ENCODE measurements at places on chromosomes 5 and 9. TPM values are rescaled to one million over a fixed set of nuclear protein-coding genes. Genes with fewer than 3 reads are reported as not detected.

GRCh38 chr5:84565866-84566265 lies 181.2 kb upstream of the EDIL3 start:
- DNase-seq = no peak

DNA sequence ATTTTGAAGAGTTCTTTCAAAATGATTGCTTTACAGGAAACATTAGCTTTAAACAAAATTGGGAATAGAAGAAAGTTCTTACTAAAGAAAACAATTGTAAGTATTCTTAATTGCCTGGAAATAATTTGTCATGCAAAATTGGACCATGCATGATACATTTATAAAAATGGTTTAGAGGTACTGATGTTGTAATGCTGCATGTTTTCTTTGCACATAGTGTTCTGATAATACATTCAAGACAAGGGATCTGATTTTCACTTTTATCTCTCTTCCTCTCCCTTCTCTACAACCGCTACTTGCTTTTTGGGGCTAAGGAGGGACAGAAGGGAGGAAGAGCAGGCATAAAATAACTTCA lies 211.6 kb upstream of the MPDZ start:
- no peak for DNase-seq

DNA sequence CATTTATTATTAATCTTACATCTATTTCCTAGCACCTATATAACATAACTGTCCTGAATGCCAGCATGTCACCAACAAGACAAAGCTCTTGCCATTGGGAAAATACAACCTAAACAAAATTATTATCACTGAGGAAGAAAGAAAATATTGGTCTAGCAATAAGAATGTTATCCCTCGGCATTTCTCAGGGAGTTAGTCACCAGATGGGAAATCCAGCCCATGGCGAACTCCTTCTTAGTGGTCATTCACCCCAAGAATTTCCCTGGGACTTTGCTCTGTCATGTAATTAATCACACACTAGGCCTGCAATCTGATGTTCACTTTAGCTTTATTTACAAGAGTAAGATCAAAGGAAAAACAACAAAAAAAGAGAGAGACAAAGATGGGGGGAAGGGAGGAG lies 56.1 kb upstream of the TAS2R1 start:
- DNase-seq = no peak

GRCh38 chr9:36214571-36214970 lies 23.9 kb downstream of the CLTA start:
- DNase-seq = no peak

DNA sequence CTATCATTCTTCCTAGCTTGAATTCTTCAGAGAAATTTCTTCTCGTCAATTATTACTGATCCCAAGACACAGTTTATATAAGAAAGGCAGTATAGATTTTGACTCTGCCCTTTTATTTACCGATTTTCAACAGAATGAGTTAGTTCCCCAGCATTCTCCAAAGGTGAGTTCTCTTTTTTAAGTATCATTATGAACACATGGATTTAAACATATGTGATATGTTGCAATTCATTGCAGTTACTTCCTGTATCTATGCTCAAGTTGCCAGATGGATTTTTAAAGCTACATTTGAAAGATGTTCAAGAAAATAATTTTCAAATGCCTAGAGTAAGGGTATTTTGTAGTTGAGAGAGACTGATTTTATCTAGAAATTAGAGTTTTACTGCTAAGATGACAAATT lies 8.4 kb downstream of the WDR41 start:
- DNase-seq = no peak

DNA sequence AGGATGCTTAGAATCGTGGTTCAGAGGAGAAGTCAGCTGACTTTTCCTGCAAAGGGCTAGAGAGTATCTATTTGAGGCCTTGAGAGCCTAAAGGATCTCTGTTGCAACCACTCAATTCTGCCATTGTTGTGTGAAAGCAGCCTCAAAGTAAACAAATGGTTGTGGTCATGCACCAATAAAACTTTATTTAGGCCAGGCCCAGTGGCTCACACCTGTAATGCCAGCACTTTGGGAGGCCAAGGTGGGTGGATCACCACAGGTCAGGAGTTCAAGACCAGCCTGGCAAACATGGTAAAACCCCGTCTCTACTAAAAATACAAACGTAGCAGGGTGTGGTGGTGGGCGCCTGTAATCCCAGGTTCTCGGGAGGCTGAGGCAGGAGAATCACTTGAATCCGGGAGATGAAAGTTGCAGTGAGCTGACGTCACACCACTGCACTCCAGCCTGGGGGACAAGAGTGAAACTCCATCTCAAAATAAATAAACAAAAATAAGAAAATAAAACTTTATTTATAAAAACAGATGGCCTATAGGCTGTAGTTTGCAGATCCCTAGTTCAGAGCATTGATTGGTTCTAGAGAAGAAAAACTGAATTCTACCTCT lies 135.9 kb upstream of the KLF4 start:
- no peak for DNase-seq

- DNase-seq = no peak
Observed at GRCh38 chr9:118273048-118273447, 568.8 kb downstream of the TLR4 start.

DNA sequence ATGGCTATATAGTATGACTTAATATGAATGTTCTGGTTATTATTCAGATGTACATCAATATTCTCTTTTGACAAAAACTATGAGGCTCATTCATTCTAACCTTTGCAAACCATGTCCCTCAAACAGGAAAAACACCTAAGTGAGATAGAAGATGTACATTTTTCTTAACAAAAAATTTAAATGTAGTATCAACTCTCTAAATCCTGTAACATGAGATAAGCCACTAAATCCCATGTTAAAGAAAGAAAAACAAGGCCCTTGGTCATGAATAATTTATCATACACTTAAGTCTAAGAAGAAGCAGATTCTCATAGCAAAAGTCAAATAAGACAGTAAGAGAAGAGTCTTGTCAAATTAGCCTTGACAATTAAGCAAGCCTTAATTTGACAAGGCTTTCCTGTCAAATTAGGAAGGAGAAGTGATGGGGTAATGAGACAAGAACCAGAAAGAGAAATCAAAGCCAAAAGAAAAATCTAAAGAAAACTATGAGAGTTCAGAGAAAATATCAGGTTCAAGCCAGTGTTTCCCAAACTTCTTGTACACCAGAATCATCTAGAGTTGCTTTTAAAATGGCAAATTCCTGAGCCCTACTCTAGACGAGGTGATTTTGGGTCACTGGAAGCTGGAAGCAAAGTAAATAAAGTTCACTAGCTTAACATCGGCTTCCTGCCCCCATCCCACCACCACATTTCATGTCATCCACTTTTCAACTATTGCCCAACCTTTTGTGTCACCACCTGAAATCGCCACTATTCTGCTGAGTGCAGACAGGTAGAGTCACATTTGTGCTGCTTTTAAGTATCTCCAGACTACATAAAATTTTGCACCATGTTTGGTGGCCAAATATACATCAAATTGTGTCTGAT lies 76.5 kb downstream of the NR6A1 start:
- DNase-seq = no peak

GRCh38 chr5:78809444-78809843 lies 160.9 kb upstream of the LHFPL2 start:
- no peak for DNase-seq

GRCh38 chr5:24225051-24225450 lies 419.7 kb downstream of the CDH10 start:
- DNase-seq = no peak

GRCh38 chr5:170053896-170054295 lies 51.8 kb upstream of the FOXI1 start:
- no peak for DNase-seq

- DNase-seq = peak; percentile 73
Observed at GRCh38 chr9:91037511-91038482, 236.2 kb downstream of the SYK start.

GRCh38 chr5:137122558-137122957 lies 376.6 kb downstream of the SPOCK1 start:
- no peak for DNase-seq

DNA sequence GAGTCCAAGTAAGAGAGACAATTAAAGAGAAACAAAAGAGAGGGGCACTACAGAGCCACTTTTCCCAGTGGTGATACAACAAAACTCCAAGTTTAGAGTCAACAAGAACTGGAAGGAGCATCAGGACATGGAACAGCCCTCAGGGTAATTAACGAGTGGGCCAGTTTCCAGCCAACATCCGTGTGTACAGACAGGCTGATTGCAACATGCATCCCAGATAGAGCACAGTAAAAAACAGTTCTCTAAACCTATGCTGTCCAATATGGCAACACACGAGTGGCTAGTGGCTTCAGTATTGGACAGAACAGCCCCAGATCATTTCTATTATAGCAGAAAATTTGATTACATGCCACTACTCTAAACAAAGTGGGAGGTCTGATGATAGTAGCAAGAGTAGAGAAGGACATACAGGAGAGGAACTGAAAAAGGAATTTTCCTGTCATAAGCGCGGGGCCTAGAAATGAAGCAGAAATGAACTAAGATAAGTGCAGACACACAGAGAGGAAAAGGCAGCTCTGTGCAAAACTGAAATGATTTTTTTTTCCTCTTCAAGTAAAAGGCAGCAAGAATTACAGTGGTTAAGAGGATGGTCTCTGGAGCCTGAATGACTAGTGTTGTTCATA lies 175.6 kb upstream of the CCNG1 start:
- DNase-seq = no peak

DNA sequence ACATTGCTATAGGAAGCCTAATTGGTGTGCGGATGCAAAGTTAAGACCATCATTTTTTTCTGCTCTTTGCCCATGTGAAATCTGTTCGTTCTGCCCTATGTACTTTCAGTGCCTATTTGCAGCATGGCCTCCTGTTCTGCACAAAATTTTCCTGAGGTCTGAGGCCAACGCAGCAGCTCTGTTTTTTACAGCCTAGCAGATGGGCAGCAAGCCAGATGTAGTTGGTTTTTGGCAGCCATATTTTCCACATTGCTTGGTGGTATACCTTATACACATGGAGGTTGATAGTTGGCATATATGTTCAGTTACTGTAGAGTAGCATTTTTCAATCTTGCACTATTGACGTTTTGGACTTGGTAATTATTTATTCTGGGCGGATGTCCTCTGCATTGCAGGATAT lies 133.5 kb upstream of the MRPS30 start:
- DNase-seq = no peak

DNA sequence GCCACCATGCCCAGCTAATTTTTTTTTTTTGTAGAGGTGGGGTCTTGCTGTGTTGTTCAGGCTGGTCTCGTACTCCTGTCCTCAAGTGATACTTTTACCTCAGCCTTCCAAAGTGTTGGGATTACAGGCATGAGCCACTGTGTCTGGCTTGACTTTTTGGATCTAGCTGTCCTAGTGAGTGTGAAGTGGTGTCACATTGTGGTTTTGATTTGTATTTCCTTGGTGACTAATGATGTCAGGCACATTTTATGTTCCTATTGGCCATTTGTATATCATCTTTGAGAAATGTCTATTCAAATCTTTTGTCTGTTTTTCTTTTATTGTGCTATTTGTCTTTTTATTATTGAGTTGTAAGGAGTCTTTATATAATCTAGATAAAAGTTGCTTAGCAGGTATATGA lies 53.5 kb upstream of the MCCC2 start:
- DNase-seq = no peak

DNA sequence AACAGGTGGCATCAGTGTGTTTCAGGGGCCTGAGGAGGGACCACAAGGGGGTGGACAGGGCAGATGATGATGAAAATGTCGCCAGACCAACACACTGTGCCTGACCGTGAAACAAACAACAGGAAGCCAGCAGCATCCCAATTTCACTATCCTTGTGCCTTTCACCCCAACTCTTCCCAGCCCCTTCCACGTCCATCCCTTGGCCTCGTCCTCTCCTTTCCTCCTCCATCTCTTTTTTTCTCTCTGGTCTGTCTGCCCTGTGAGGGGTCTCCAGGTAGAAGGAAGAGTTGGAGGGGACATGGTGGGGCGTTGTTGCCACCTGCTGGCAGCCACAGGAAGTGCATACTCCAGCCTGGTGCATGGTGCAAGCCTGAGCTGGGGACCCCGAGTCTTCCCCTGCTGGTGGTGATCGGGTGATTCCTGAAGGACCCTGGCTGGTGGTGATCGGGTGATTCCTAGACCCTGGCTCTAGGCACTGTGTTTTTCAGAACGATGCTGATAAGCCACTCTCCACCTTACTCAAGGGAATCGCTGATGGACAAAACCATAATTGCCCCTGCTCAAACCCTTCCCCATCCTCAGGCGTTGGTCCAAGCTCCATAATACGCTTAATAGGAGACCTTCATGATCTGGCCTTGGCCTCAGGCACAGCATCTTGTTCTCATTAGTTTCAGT lies 21.7 kb upstream of the NSD1 start:
- DNase-seq = no peak

GRCh38 chr5:4883360-4883759 lies 256.8 kb upstream of the ADAMTS16 start:
- no peak for DNase-seq

DNA sequence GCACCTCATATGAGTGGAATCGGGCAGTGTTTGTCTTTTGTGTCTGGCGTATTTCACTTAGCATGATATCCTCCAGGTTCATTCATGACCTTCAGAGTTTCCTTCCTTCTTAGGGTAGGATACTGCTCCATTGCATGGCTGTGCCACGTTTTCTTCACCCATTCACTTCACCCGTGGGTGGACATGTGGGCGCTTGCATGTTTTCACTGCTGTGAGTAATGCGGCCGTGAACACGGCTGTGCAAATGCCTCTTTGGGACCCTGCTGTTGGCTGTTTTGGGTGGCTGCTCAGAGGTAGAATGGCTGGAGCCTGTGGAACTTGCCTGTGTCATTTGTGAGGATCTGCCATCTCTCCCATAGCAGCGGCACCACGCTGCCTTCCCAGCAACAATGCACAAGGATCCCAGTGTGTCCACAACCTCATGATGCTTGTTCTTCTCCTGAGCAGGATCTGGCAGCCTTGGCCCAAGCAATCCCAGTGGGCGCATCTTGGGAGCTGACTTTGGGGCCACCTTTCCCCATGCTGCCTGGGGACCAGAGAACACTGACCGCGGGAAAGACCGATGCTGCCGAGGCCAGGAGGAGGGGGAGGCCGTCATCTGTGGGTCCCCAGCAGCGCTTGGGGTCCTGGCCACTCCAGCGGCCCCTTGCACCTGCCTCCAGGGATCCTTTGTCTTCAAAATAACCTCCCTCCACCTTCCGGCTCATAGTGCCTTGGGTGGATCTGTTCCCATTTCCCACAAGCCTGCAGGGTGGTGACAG lies 2.3 kb upstream of the SCGB3A1 start:
- no peak for DNase-seq

The SECISBP2 gene
- 55.6 TPM for total RNA-seq

The CDC20B gene
- total RNA-seq = 0.24 TPM

The IGFBPL1 gene
- 0.35 TPM for total RNA-seq

The CBY3 gene
- total RNA-seq = not detected

The NR2F1 gene
- 42.6 TPM for total RNA-seq

The RABGAP1 gene
- total RNA-seq = 62.0 TPM

The SLC36A2 gene
- total RNA-seq = not detected

The SH3RF2 gene
- total RNA-seq = 11.5 TPM
